ENCODE measurements at places on chromosomes 2 and 18. TPM values are rescaled to one million over a fixed set of nuclear protein-coding genes. Genes with fewer than 3 reads are reported as not detected.

The SPATA3 gene
- total RNA-seq, result not detected

DNA sequence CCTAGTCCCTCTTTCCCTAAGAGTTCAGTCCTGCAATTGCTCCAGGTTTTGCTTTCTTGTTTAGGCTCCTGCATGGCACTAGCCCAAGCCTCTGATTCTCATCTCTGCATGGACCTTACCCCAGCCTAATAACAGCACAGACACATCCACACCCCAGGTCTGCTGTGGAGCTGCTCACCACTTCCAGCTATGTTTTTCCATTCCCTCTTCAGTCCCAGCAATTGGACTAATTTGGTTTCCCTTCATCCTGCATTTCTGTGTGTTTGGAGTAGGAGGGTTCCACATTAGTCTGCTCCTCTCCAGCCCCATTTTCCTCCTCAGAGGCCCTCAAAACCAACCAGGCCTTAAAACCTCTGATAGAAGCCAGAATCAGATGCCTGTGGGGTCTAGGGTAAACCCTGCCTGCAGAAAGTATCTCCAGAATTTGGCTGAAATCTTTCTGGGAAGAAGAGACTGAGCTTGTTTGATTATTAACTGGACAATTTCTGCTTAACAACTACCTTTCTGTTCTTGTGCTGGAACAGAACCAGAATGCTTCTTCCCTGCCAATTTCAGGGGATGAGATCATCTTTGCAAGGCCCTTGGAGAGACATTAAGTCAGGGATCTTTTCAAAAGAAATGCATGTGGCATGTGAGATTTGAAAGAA lies 95.9 kb downstream of the GFPT1 start:
- no peak for DNase-seq

The OR6B2 gene
- total RNA-seq, result not detected

- DNase-seq, result no peak
Observed at GRCh38 chr2:24675338-24675737, 117.9 kb downstream of the PTRHD1 start.

- DNase-seq, result no peak
Observed at GRCh38 chr2:239137165-239137897, 263.5 kb downstream of the HDAC4 start.

The ANKRD23 gene
- total RNA-seq, result 9.3 TPM

GRCh38 chr2:176525086-176525485 lies 255.8 kb downstream of the MTX2 start:
- DNase-seq, result no peak

- no peak for DNase-seq
Observed at GRCh38 chr18:76167410-76167809, 327.6 kb downstream of the ZNF516 start.

GRCh38 chr2:206979365-206979764 lies 40.0 kb downstream of the CPO start:
- DNase-seq, result no peak

The COPS8 gene
- total RNA-seq, result 79.9 TPM

The TMEM247 gene
- not detected for total RNA-seq

GRCh38 chr2:168156661-168157060 lies 90.7 kb downstream of the STK39 start:
- DNase-seq, result no peak

DNA sequence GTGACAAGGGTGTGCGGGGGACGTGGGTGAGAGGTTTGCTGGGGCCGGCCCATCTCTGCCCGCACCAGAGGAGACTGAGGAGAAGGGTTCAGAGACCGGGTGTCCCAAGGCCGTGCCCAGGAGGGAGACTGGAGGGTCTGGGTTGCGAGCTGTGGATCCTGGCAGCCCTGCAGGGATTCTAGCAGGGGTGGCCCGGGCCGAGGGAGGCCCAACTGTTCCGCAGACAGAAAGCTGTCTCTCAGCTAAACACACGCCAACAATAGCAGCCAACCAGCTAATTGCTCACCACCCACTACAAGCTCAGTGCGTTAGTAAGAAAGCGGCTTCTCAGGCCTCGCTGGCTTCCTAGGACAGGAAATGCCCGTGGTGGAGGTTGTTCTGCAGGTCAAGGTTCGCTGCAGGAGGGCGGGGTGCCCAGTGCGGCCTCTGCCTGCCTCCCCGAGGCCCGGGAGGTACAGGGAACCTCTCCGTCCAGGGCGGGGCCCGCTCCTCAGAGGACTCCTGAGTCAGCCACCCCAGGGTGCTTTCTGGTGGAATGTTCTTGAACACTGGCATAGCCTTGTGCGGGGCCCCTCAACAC lies 282.0 kb upstream of the PXDN start:
- DNase-seq, result no peak

The RGPD6 gene
- 9.5 TPM for total RNA-seq

DNA sequence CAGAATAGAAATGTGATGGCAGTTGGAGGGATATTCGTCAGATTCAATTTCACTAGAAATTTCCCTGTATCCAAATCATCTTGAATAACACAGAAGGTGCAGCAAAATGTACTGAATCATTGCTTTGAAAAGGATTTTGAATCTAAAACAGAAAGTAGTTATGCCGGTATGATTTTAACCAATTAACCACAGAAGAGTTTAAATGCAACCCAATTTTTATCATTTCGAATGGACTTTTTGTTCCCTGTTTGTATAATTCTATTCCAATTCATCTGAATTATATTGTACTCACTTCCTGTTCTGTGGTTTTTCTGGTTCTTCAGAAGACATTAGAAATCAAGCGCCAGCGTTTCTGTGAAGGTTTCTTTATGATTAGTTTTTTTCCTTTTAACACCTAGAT lies 190.4 kb downstream of the MYO3B start:
- DNase-seq, result no peak

GRCh38 chr2:130921164-130921476 lies 84.4 kb downstream of the ARHGEF4 start:
- DNase-seq, result no peak

- no peak for DNase-seq
Observed at GRCh38 chr2:75476761-75477160, 84.0 kb downstream of the EVA1A start.

DNA sequence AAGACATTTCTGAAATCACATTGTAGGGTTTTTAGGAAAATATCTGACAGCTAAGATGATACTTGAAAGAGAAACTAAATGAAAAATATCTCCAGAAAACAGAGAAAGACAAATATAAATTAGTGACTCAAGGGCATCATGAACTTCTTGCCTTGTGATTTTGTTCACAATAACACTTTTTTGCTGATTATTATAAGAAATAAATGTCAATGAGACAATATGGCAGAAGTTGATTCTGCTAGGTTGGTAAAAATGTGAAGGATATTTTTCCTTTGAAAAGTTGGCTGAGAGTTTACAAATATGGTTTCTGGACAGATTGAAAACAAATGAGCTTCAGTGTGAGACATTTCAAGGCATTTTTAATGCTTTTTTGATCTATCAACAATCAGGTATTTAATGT lies 1631.2 kb upstream of the ACVR2A start:
- DNase-seq, result no peak

DNA sequence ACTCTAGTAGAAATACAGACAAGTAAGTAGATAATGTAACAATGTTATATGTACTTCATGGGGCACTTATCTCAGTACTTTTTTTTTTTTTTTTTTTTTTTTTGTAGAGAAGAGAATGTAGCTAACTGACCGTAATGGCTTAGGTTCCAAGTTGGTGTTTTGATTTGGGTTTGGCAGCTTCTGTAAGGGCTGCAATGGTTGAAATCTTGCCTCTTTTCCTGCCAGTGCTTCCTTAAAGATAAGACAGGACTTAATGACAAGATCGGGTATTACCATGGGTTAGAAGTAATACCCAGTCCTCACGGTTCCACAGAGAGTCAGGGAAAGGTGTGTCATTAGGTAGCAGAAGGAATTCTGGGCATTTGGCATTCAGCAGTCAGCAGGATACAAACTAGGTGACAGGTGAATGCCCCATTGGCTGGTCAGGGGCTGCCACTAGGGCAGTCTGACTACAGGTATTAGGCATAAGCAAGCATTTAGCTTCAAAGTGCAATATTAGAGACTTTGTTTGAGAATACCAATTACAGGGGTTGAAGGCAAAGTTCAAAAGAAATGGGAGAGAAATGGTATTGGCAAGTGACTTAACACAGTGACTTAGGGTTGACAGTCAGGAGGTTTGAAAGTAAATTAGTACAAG lies 189.4 kb upstream of the RND3 start:
- no peak for DNase-seq

- no peak for DNase-seq
Observed at GRCh38 chr2:39379643-39380524, 57.2 kb downstream of the MAP4K3 start.

DNA sequence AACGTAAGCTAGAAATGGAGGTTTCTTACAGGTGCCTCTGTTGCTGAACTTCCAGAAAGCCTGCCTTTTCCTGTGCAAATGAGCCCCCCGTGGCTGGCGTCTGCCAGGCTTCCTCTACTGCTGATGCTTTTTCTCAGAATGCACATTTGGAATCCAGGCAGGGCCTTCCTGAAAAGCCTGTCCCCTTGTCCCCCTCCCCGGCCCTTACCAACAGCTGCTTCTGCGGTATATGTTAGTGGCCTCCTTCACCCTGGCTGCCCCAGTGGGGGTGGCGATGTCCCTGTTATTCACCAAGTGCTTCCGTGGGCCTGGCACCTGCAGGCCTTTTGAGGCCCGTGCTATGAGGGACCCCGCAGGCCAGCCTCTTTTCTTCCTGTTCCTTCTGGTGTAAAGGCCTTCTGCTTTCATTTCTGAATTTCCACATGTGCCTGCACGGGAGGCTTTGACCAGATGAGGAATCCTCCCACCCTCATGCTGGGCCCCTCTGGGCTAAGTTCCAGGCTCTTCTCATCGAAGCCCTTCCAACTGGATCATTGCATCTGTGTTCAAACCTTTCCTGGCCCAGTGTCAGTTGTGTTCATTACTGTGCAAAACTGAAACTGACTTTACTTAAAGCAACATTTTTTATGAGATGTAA lies 10.4 kb downstream of the CNDP2 start:
- no peak for DNase-seq

DNA sequence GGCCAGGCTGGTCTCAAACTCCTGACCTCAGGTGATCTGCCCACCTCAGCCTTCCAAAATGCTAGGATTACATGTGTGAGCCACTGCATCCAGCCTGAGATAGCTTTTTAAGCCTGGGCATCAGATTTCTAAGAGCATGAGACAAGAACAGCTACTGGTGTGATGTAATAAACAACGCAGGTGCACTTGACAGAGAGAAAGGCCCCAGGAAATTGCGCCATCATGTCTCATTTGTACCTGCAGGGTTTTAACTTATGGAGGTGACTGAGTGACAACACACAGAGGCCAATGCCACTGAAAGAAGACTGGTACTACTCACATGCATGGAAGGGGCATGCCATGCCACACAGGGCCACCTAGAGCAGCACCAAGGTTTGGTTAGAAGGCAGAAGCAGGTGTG lies 209.4 kb downstream of the SP3 start:
- no peak for DNase-seq

DNA sequence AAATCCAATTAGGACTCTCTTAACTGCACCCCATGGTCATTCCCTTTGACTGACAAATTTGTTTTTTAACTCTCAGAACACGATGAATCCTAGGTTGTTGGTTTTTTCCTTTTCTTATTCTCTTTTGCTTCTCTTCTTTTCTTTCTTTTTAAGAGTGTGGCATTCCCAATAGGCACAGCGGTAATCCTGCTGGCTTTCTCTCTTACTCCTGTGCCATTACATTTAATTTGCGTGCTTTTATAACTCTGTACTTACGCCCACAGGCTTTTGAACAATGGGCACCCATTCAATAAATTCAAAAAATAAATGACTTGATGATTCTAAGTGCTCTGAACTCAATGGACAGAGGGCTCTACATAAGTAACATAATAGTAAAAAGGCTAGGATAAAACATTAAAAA lies 189.0 kb upstream of the SMAD7 start:
- no peak for DNase-seq

The ALK gene
- total RNA-seq, result 2.1 TPM

DNA sequence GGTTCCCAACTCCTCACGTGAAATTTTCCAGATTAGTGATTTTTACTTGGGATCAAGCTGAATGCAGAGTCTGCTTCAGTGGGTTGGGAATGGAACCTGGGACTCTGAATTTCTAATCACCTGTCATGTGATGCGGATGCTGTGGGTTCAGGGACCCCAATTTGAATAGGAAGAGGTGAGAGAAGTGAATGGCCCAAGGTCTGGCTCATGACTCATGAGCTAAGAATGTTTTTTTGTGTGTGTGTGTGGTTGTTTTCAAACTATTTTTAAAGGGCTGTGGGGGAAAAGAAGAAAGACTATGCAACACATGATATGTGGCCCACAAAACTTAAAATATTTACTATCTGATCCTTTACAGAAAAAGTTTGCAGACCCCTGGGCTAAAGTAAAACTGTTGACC lies 108.5 kb upstream of the CYRIA start:
- no peak for DNase-seq

GRCh38 chr2:158578703-158579330 lies 122.1 kb downstream of the PKP4 start:
- DNase-seq, result no peak

DNA sequence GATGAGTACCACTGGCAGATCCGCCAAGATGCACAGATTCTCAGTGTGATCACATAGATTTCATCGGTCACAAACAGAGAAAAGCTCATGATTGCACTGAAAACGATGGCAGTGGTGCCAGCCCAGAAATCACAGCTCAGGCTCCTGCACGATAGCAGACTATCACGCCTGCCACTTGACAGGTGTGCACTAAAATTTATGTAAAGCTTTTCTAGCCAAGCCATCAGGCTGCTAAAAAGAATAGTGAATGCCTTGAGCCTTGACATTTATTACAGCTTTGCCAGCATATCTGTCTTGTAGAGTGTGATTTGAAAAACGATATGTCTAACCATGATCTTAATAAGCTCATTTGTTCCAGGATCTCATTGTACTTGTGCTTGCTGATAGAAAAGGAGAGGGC lies 409.5 kb upstream of the CWC22 start:
- no peak for DNase-seq

GRCh38 chr2:206958261-206958660 lies 18.9 kb downstream of the CPO start:
- DNase-seq, result no peak

The SERPINB11 gene
- not detected for total RNA-seq

- no peak for DNase-seq
Observed at GRCh38 chr2:53510401-53510800, 257.2 kb upstream of the CHAC2 start.

- no peak for DNase-seq
Observed at GRCh38 chr2:239386872-239387445, 13.9 kb downstream of the HDAC4 start.

DNA sequence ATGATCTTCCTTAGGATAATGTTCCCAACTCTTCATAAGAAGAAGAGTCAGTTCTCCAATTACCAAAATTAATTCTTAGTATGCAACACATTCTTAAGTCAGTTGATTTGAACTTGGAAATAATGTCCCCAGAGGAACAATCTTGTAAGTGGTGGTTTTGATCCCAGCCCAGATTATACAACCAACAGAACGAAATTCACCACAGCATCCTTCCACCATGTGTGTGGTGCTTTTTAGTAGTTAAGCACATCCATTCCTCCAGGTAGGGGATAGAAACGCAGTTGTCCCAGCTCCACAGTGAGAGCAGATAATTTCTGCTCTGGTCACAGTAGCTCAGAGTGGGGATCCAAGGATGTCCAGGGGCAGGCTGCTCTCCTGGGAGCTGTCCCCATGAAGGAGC lies 161.7 kb upstream of the SLC39A10 start:
- no peak for DNase-seq

GRCh38 chr2:187504312-187504921 lies 49.8 kb downstream of the TFPI start:
- no peak for DNase-seq

- DNase-seq, result no peak
Observed at GRCh38 chr2:230494980-230495379, 79.0 kb downstream of the SP100 start.
